ENCODE measurements at places on chromosomes 4 and X.

DNA sequence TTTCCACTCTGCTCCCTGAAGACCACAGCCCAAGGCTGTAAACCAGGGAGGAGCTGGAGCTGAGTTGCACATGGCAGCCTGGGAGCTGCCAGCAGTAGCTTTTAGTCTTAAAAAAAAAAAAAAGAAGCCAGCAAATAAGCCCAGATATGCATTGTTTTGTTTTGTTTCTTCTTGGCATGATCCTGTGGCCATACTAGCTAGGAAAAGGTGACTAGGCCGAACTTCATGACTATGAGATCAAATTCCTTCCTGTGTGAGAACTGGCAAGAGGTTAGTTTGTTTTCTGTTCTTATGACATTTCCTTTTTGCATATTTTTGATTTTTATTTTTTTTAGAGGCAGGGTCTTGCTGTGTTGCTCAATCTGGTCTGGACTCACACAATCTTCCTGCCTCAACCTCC is 323.3 kb downstream of the DCTD start:
- DNase-seq = no peak

- DNase-seq = no peak
Measured at GRCh38 chrX:24999511-24999910, 16.3 kb downstream of the ARX start.

GRCh38 chr4:126794363-126794762 is 838.4 kb upstream of the INTU start:
- DNase-seq = no peak

GRCh38 chr4:137559801-137560200 is 27.5 kb upstream of the PCDH18 start:
- DNase-seq = no peak

- DNase-seq = no peak
Measured at GRCh38 chrX:20433388-20433775, 166.7 kb upstream of the RPS6KA3 start.

DNA sequence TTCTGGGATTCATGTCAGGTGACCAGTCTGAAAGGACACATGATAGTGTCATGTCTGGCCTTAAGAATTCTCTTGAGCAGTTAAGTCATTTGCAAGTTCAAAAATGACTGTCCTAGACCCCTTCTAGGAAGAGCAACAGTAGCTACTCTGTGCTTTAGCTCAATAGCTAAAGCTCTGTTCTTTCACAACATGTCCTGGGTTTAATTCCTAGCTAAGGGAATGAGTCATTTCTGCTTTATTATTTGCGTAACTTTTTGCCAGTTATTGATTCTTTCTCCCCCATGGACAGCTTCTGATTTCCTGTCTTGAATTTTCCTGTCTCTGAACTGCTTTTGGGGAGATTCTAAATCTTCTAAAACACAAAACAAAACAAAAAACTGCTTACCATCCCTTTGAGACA is 1055.8 kb upstream of the DIAPH2 start:
- no peak for DNase-seq

GRCh38 chr4:14169460-14169859 is 541.9 kb upstream of the BOD1L1 start:
- no peak for DNase-seq

DNA sequence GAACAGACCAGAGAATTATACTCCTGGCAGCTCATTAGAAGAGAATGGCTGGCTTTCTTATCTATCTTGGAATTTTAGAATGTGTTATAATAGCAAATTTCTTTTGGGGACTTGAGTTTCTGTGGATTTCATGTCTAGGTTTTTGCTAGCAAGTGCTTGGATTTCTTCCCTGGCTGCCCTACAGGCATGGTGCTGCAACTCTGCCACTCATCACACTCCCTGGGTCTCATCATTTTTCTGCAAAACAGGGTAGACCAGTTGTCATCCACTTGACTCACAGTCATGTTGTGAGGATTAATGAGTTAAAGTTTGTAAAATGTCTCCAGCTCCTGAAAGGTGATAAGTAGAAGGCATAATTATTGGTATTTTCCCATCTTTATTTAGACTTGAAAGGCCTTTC is 60.7 kb upstream of the LCORL start:
- DNase-seq = no peak

GRCh38 chr4:104073229-104073628 is 353.4 kb upstream of the TACR3 start:
- no peak for DNase-seq

- no peak for DNase-seq
Measured at GRCh38 chr4:163736876-163737275, 242.4 kb downstream of the TMA16 start.

GRCh38 chrX:136823175-136823574 is 42.4 kb upstream of the ARHGEF6 start:
- no peak for DNase-seq

DNA sequence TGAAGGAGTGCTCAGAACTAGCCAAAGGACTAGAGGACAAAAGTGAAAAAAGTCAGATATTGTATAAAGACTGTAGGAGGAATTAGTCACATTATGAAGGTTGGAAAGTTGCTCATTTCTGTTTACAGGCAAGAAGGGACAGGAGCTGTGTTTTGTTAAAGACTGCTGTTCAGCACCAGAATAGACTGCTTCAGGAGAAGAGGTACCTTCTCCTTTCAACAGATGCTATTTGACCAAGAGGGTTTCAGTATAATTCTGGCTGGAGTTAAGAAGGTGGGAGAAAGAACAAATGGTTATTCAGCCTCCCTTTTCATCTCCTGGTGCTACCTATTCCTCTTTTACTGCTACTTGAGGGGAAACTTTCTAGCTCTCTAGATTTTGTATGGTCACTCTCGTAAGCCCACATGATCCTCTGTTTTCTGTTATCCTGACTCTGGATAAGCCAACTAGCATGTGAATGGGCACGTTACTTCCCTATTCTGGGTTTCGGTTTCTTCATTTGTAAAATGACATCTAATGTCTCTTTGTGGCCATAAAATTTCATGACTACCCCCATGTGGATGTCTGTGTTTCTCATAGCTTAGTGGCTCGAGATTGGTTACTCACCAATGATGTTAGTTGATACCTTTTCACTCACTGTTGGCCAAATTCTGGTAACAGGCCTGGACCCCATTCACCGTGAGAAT is 68.9 kb downstream of the SH2D1A start:
- DNase-seq = no peak

DNA sequence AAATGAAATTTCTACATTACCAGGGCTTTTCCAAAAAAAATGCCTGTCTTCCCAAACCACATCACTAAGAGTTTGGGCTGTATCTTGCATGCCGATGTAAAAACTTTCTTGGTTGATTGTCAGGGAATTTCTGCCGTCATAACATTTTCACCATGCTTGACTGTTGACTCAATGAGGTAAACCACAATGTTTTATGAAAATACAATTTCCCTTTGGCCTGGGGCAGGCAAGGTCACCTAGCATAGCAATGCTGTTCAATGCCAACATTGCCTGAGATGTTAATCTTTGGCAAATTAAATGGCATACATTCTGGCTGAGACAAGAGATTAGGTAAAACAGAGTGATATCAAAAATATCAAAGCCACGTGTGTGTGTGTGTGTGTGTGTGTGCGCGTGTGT is 137.1 kb upstream of the TBL1X start:
- no peak for DNase-seq

- no peak for DNase-seq
Measured at GRCh38 chrX:13087322-13088155, 43.1 kb upstream of the FAM9C start.

GRCh38 chrX:116281106-116281505 is 110.6 kb downstream of the AGTR2 start:
- no peak for DNase-seq

- no peak for DNase-seq
Measured at GRCh38 chr4:105712766-105713165, 4.2 kb downstream of the GSTCD start.

DNA sequence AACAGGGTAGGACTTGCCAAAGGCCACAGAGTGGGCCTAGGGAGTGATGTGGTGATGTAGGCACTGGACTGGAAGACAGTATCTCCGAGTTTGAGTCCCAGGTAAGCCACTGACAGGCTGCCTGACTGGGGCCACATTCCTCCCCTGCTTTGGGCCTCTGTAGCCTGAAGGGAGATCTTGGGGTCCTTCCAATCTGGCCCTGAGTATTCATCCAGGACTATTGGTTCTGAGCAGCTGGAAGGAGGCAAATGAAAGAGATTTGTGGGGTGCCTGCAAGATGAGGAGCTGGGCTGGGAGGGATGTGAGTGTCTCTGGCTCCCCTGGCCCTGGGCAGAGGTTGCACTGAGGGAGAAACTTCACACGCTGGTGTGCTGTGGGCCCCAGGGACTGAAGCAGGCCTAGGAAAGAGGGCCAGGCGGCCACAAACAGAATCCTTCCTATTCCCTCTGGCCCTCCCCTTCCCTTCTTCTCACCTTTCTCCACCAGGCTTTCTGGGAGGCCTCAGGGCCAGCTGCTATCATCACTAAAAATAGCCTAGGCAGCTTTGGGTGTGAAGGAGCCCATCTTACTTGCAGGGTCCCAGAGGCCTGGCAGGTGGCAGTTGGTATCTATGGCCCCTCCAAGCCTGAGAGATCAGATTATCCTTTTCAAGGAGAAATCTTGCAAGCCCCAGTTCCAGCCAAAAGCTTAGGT is 70.1 kb downstream of the PJA1 start:
- no peak for DNase-seq

DNA sequence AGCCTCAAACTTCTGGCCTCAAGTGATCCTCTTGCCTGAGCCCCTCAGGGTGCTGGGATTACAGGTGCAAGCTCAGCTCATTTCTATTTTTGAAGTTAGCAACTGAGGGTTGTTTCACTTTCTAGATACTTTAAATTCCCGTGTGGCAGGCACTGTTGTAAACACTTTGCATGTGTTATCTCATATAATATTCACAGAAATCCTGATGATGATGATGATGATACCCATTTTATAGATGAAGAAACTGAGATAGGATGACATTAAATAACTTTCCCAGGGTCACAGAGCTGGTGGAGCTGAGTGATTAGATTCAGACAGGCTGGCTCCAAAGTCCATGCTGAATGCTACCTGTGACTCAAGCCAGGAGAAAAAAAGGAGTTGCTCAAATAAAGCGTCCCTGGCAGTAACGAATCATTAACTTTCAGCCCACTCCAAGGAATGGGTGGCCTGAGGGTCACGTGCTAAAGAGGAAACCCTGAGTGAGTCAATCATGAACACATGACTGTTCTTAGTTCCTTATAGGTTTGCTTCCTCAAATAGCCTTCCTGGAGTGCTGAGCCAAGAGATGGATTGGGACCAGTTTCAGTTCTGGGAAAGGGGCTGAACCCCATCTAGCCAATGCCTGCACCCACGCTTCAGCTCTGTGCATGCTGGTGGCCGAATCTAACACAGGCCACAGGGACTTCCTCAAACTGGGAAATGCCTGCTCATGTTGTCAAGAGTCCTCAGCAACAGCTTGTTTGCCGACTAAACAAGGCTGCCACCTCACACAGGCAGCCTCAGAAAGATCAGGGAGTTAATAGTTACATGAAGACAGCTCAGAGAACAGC is 52.8 kb downstream of the RBM47 start:
- DNase-seq = peak; percentile 55

GRCh38 chrX:109873983-109874382 is 128.9 kb upstream of the TMEM164 start:
- no peak for DNase-seq

GRCh38 chr4:48727666-48728459 is 52.2 kb downstream of the FRYL start:
- DNase-seq = no peak

- DNase-seq = no peak
Measured at GRCh38 chr4:84238247-84239090, 260.6 kb downstream of the NKX6-1 start.

- DNase-seq = no peak
Measured at GRCh38 chrX:9072281-9072680, 38.4 kb upstream of the FAM9B start.

DNA sequence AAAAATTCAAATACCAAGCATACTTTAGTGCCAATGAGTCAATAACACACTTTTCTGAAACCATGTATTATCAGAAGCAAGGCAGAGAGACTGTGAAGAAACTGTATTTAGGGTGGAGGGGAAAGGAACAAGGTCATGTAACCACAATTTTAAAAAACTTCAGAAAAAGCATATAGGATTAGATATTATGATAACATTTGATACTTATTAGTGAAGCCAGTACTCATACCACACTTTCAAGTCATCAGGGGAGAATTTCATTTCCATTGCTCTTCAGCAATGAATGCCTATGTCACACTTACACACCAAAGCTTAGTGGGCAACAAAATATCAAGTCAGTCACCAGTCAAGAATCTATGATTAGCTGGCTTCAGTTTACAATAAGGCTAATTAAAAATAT is 602.2 kb downstream of the IL15 start:
- DNase-seq = no peak

- DNase-seq = peak; percentile 25
Measured at GRCh38 chr4:150078579-150079080, 385 bp downstream of the DCLK2 start.

- no peak for DNase-seq
Measured at GRCh38 chr4:142840516-142841123, 5.5 kb downstream of the INPP4B start.

- DNase-seq = peak; percentile 55
Measured at GRCh38 chr4:180828455-180829018, 1414.7 kb upstream of the TENM3 start.

GRCh38 chr4:186348433-186348832 is 82.4 kb downstream of the F11 start:
- no peak for DNase-seq

- no peak for DNase-seq
Measured at GRCh38 chrX:134183665-134184064, 53.3 kb upstream of the CCDC160 start.

DNA sequence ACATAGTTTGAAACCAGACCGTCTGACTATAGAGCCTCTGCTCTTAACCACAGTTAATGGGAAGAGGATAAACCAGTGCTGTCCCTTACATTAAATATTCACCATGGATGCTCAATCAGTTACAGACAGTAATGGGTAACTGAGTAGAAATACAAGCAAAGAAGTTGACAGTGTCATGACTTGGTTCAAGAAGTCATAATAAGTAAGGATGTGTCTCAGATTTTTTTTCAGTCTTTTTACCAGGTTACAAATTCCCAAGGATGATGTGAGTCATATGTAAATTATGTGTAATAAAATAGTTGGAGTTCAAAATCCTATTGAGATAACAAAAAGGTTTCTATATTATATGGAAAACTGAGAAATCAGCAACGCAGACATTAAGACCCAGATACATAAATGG is 31.1 kb downstream of the ZCCHC4 start:
- DNase-seq = no peak

GRCh38 chr4:184818216-184818564 is 7.6 kb downstream of the ACSL1 start:
- no peak for DNase-seq

DNA sequence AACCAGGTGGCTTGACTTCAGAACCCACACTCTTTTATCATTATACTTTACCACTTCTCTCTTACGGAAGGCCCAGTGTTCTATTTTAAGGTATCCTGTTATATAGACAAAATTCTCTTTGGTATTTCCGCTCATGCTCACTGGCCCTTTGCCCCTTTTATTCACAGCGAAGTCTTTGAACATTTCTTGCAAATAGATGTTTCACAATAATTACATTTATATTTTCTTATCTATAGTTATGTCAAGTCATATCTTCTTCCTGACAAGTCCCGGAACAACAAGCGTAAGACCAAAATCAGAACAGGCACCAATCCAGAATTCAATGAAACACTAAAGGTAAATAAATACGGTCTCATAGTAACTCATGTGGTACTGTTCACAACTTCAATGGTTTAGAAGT is 102.0 kb downstream of the SYTL5 start:
- DNase-seq = no peak

- no peak for DNase-seq
Measured at GRCh38 chr4:183599284-183599683, 59.7 kb downstream of the RWDD4 start.

GRCh38 chrX:150692831-150693724 is at the start of gene MTMR1:
TSS of gene MTMR1 (plus strand) at chrX:150693396. CDS start at chrX:150693531, 135 bp downstream.
- no peak for DNase-seq

- DNase-seq = no peak
Measured at GRCh38 chrX:46737041-46737440, 21.9 kb downstream of the SLC9A7 start.

Measured in right renal cortex interstitium (tissue), 3 donors.